Stomach (tissue), 19 donors: ENCODE measurements at places on chromosomes 5 and 9. TPM values are rescaled to one million over a fixed set of nuclear protein-coding genes. Genes with fewer than 3 reads are reported as not detected.

- no peak overlapping the region for H3K27ac ChIP-seq
- DNase-seq = peak; percentile 69
- no peaks in the 10 kb centered on the region for H3K27me3 ChIP-seq
- no peaks in the 10 kb centered on the region for H3K36me3 ChIP-seq
These were observed 131.3 kb upstream of the CCDC180 start for GRCh38 chr9:97176206-97176605.

GRCh38 chr5:56055287-56055686 is 60.5 kb upstream of the IL6ST start:
- peaks cover 17% of the 10 kb centered on the region for H3K4me1 ChIP-seq
- no peak for DNase-seq
- no peaks in the 10 kb centered on the region for H3K27me3 ChIP-seq
- H3K27ac ChIP-seq = no peak overlapping the region
- no peak overlapping the region for H3K4me3 ChIP-seq
- no peaks in the 10 kb centered on the region for H3K36me3 ChIP-seq

DNA sequence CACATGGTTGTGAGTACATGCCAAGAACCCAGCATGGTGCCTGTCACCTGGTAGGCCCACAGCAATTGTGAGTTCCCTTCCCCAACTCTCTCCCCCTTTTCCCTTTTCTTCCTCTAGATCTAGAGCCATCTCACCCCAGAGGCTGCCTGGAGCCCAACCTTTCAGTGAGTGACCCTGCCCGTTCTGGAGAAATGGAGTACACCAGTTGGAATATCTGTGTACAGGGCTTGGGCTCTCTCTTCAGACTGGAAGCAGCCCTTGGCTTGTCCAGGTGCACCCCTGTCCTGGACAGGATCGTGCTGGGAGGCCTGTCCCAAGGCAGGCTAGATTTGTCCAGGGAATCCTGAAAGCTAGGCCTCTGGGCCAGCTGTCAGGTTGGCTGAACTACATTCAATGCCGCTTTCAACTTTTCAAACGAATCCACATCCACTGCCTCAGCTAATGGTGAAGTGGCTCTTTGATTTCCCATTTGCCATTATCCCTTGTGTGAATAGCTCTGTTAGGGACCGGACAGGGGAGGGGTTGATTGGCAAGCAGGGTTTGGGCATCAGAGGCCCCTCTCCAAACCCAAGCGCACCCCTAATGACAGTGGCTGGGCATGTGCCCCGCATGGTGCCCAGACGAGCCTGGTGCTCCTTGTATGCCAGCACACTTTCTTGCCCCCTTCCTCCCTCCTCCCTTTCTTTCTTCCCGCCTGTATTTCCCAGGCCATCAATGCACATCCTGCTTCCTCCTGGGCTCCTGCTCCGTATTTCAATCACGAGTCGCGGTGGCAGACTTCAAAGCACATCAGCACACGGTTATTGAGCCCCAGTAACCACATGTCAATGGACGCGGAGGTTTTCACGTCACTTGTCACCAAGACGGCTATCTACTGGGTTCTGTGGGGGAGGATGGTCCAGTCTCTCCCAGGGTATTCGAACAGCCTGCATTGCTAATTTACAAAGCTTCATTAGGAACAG is 211.2 kb downstream of the DAB2IP start:
- no peaks in the 10 kb centered on the region for H3K27me3 ChIP-seq
- DNase-seq = no peak
- no peak overlapping the region for H3K27ac ChIP-seq

GRCh38 chr9:119009249-119009648 is 360.0 kb downstream of the BRINP1 start:
- no peaks in the 10 kb centered on the region for H3K36me3 ChIP-seq
- no peaks in the 10 kb centered on the region for H3K27me3 ChIP-seq
- H3K4me3 ChIP-seq = no peak overlapping the region
- DNase-seq = no peak
- H3K27ac ChIP-seq = no peak overlapping the region

DNA sequence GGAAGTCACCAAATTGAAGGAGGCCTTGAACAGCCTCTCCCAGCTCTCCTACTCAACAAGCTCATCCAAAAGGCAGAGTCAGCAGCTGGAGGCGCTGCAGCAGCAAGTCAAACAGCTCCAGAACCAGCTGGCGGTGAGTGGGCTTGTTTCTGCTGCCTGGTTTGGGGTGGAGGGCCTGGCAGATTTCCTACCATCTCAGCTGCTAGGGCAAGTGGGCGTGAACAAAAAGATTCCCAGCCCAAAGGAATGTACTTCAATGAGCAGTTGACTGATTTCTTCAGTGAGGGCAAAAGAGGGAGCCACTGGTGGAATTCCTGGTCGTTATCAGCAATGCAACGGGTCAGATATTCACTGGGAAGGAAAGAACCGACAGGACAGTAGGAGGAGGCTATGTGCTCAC is 12.6 kb upstream of the TTC23L start:
- no peaks in the 10 kb centered on the region for H3K4me1 ChIP-seq
- no peaks in the 10 kb centered on the region for H3K27me3 ChIP-seq
- no peak for DNase-seq
- no peak overlapping the region for H3K4me3 ChIP-seq
- H3K27ac ChIP-seq = no peak overlapping the region

DNA sequence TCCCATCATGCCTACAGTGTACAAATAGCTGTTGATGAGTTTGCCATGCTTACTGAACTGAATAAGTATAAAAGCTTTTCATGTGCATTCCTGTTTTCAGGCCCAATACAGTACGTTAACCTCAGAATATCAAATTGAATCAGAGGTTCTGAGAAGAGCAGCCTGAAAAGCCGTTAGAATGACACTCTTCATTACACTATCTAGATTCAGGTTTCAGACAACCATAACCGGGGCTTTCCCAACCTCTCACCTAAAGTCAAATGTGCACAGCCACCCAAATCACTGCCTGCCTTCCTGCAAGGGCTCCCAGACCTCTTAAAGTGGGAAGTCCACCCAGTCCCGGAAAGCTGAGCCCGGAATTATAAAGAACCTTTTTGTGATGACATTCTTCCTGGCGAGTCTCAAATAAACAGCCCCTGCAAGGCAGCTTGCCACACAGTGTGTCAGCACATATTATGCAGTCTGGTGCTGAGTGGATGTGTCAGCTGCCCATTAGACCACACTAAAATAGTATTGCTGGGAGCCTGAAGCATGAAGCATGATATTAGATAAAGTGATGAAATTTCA is 245.8 kb downstream of the TLE4 start:
- H3K4me1 ChIP-seq = peaks cover under 1% of the 10 kb centered on the region
- DNase-seq = no peak
- H3K27ac ChIP-seq = no peak overlapping the region
- no peak overlapping the region for H3K4me3 ChIP-seq
- H3K27me3 ChIP-seq = no peaks in the 10 kb centered on the region
- H3K36me3 ChIP-seq = no peaks in the 10 kb centered on the region

DNA sequence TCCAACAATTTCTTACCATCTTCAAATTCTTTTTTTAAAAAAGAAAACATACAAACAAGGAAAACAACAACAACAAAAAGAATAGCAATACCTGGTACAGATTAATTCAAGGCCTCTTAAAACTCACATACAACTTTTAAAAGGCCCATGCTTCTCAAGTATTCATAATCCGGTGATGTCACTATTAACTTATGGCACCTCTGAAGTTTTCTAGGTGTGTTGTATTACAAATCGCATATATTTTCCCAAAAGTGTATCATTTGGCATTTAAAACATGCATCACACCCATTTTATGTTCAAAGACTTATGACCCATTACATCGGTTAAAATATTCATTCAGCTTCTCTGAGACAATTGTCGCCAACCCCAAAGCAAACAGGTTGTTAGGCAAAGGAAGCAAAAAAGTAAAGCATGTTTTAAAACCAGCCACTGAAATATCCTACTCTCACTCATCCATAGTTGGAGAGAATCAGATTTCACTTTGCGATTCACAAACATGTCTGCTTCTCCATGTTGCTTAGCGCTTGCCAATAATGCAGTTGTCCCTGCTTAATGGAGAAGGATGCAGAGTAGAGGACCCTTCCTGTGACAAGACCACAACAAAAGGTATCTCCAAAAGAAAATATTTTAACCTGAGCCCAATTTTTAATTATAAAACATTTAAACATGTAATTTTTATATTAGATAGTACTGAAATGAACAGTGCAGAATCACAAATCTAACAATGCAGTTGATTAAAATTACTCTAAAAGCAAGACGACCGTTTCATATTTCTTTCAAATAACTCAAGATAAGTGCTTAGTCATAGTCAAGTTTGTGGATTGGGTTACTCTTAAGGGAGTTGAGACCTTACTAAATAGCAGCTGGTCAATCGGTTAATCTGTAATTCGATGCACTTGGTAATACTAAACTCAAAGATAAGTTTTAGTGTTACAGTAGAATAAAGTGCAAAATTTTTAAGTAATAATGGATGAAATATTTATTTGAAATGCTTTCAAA is 1.6 kb downstream of the SKP1 start:
- H3K27me3 ChIP-seq = no peaks in the 10 kb centered on the region
- H3K36me3 ChIP-seq = peaks cover 35% of the 10 kb centered on the region
- H3K4me3 ChIP-seq = peak overlapping the region; percentile 96
- peak overlapping the region; percentile 99 for H3K27ac ChIP-seq
- peaks cover 54% of the 10 kb centered on the region for H3K4me1 ChIP-seq
- DNase-seq = no peak

DNA sequence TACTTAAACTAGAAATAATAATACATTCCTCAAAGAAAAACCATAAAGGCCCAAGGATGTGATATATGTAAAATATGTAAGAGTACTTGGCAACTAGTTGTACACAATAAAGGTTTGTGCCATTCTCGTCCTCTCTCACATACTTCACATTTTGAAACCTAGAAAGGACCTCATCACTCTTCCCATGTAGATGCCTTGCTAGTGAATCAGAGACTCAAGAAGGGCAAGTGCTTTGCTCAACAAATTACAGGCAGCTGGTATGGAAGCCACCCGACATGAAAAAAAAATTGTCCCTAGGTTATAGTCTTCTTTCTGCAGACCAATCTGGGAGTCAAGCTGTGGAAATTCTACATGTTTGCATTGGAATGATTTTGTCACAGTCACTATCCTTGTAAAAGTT is 31.7 kb downstream of the ADRB2 start:
- H3K27ac ChIP-seq = no peak overlapping the region
- H3K36me3 ChIP-seq = no peaks in the 10 kb centered on the region
- H3K27me3 ChIP-seq = no peaks in the 10 kb centered on the region
- H3K4me1 ChIP-seq = no peaks in the 10 kb centered on the region

GRCh38 chr9:123069010-123069481 is 35.6 kb downstream of the GPR21 start:
- no peak overlapping the region for H3K4me3 ChIP-seq
- no peaks in the 10 kb centered on the region for H3K27me3 ChIP-seq
- peaks cover 82% of the 10 kb centered on the region for H3K36me3 ChIP-seq
- H3K27ac ChIP-seq = peak overlapping the region; percentile 49

The TSPAN17 gene
- total RNA-seq = 19.0 TPM

The KIF24 gene
- 2.0 TPM for total RNA-seq

The MYMK gene
- total RNA-seq = not detected
